Motor neuron (in vitro differentiated cells): ENCODE measurements at places on chromosomes 3 and 15. TPM values are rescaled to one million over a fixed set of nuclear protein-coding genes. Genes with fewer than 3 reads are reported as not detected.

RASGRP1 gene
- total RNA-seq = 1.8 and 2.0 TPM in 2 replicates

FAM81A gene
- total RNA-seq = 4.8 and 6.2 TPM in 2 replicates

C2CD4A gene
- 10.7 and 11.9 TPM in 2 replicates for total RNA-seq

KBTBD12 gene
- 0.45 TPM in 1 of 2 replicates, not detected in the other for total RNA-seq

PROK2 gene
- not detected in 2 replicates for total RNA-seq

MOBP gene
- 1.2 and 1.9 TPM in 2 replicates for total RNA-seq

LRRN1 gene
- total RNA-seq = 47.2 and 52.5 TPM in 2 replicates

RASGRF1 gene
- 2.3 and 3.5 TPM in 2 replicates for total RNA-seq

OR5H6 gene
- 0.34 and 0.52 TPM in 2 replicates for total RNA-seq

PATL2 gene
- 0.68 and 0.71 TPM in 2 replicates for total RNA-seq

MORC1 gene
- 0.15 and 0.22 TPM in 2 replicates for total RNA-seq

CAV3 gene
- 0.14 and 0.25 TPM in 2 replicates for total RNA-seq

ROBO1 gene
- 68.4 and 75.4 TPM in 2 replicates for total RNA-seq

MITF gene
- total RNA-seq = 0.97 and 1.4 TPM in 2 replicates

ATP13A4 gene
- total RNA-seq = 1.4 and 1.8 TPM in 2 replicates

MYL3 gene
- total RNA-seq = not detected in 2 replicates

GOLGA8G gene
- 0.05 and 0.47 TPM in 2 replicates for total RNA-seq
